ENCODE measurements at places on chromosomes 1 and 21.

DNA sequence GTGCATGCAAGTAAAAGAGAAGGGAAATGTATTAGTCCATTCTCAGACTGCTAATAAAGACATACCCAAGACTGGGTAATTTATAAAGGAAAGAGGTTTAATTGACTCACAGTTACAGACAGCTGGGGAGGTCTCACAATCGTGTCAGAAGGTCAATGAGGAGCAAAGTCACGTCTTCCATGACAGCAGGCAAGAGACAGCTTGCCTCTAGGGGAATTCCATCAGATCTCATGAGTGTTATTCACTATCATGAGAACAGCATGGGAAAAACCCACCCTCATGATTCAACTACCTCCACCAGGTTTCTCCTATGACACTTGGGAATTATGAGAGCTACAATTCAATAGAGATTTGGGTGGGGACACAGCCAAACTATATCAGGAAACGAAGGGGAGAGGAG lies 8.1 kb downstream of the KRTAP21-3 start:
- no peak for DNase-seq

GRCh38 chr1:163203561-163203960 lies 845 bp upstream of the RGS5 start:
- no peak for DNase-seq

GRCh38 chr1:198934901-198935305 lies 296.1 kb downstream of the PTPRC start:
- no peak for DNase-seq

- DNase-seq, result no peak
These were observed 16.9 kb upstream of the GLIS1 start for GRCh38 chr1:53755874-53756273.

GRCh38 chr21:36010801-36011200 lies 49.5 kb downstream of the SETD4 start:
- DNase-seq, result no peak

DNA sequence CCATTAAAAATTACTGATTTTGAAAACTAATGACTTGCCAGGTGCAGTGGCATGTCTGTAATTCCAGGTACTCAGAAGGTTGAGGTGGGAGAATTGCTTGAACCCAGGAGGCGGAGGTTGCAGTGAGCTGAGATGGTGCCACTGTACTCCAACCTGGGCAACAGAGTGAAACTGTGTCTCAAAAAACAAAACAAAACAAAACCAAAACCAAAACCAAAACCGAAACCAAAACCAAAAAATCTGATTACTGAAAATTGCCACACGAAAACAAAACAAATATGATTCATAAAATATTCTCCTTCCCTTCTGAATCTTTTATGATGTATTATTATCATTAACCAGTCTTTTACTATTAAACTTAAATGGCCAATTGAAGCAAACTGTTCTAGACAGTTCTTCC lies 74.1 kb downstream of the SERINC2 start:
- no peak for DNase-seq

- DNase-seq, result peak; percentile 78
These were observed 1.8 kb downstream of the CD160 start for GRCh38 chr1:145720878-145721671.

DNA sequence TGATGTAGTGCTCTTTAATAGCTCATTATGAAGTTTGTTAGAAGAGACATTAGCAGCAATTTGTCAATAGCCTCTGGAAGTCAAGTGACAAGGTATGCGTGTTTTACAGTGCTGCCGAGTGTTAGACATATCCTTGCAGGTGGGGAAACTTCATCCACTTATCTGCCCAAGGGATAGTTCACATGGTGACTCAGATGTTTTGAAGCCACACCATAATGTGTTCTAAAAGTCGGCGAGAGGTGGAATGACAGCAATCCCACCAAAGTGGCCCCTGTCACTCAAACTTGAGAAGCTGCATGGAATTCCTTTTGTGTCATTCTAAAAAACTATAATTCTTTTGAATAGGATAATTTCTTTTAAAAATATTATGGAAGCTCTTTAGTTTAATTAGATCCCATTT lies 98.1 kb downstream of the RUNX1 start:
- DNase-seq, result no peak

DNA sequence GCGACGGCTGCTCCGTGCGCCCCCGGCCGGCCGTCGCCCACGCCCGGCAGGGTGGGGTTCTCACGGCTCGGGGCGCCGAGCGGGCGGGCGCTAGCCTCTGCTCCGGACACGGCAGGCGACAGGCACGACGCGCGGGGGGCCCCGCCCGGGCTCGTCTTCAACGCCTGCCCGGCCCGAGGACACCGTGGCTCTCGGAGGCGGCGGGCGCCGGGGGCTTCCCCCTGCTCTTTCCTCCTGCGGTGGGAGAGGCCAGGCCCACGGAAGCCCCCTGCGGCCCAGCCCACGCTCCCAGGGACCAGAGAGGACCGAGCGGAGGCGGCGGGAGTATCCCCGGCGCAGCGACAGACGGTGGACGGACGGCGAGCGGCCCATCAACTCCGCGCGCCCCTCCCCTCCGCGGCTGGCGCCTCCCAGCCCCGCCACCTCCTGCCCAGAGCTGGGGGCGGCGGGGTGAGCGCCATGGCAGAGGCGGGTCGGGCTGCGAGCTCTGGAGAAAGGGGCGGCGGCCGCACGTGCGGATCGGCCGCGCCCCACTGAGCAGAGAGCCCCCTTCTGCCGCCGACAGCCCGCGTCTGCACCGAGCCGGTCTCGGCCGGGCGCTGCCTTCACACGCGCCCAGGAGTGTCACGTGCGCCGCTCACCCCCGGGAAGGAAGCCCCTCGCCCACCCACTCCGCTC lies at the start of the genes SHE and TDRD10:
Gene SHE (minus strand): TSS at position 347 of the 678 bp plus-strand sequence. CDS start 386 bp downstream, outside the sequence.
Gene TDRD10 (plus strand): TSS at position 154 of the 678 bp plus-strand sequence. CDS start 4,685 bp downstream, outside the sequence.
- peak; percentile 65 for DNase-seq

All from endothelial cell (in vitro differentiated cells).